ENCODE measurements at places on chromosomes 16 and 17.
A peak's percentile ranks its signal among the peaks of the same experiment; 100 is the strongest.

DNA sequence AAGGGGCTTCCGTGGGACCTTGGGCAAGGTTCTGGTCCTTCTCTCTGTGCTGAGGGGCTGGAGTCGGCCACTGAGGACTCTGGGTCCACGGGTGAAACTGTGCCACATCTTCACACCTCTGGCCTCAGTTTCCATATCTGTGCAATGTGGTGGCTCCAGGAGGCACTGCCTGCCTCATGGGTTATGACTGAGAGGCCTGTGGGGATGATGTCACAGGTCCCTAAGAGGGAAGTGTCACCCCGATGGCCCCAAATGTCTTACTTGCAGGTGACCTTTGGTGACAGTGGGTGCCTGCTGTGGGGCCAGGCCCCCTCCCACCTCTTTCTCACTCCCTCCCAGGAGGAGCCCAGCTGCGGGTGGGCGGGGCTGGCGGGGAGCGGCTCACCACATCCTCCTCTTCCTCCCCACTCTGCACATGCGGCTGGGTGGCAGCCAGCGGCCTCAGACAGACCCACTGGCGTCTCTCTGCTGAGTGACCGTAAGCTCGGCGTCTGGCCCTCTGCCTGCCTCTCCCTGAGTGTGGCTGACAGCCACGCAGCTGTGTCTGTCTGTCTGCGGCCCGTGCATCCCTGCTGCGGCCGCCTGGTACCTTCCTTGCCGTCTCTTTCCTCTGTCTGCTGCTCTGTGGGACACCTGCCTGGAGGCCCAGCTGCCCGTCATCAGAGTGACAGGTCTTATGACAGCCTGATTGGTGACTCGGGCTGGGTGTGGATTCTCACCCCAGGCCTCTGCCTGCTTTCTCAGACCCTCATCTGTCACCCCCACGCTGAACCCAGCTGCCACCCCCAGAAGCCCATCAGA lies at the start of gene IL21R:
TSS of gene IL21R (plus strand) at position 407 of the 801 bp plus-strand sequence. CDS start 27,898 bp downstream, outside the sequence.
- peak; percentile 86 for DNase-seq

GRCh38 chr16:11272484-11272883 lies 945 bp downstream of the PRM3 start:
- no peak for DNase-seq

- no peak for DNase-seq
Measured at GRCh38 chr16:28183484-28183883, 28.3 kb downstream of the XPO6 start.

- DNase-seq, result peak; percentile 37
Measured at GRCh38 chr17:4004517-4005295, 40.5 kb upstream of the ATP2A3 start.

- DNase-seq, result no peak
Measured at GRCh38 chr16:57759541-57760356, 24.2 kb downstream of the KATNB1 start.

DNA sequence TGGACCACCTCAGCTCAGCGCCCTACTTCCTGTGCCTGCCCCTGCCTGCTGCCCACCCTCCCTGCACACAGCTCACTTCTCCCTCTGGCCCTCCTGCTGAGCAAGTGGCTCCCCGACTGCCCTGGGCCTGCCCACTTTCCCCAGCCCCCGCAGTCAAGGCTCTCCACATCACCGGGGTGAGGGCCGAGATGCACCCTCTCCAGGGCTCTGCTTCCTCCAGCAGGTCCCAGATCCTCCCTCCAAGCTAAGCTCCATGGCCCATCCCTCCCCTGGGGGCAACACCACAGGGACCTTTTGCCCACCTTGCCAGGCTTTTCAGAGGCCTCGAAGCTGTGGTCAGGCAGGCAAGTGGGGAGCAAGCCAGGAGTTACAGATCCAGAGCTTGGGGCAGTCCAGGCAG lies 820.2 kb downstream of the KCNJ18 start:
- no peak for DNase-seq

DNA sequence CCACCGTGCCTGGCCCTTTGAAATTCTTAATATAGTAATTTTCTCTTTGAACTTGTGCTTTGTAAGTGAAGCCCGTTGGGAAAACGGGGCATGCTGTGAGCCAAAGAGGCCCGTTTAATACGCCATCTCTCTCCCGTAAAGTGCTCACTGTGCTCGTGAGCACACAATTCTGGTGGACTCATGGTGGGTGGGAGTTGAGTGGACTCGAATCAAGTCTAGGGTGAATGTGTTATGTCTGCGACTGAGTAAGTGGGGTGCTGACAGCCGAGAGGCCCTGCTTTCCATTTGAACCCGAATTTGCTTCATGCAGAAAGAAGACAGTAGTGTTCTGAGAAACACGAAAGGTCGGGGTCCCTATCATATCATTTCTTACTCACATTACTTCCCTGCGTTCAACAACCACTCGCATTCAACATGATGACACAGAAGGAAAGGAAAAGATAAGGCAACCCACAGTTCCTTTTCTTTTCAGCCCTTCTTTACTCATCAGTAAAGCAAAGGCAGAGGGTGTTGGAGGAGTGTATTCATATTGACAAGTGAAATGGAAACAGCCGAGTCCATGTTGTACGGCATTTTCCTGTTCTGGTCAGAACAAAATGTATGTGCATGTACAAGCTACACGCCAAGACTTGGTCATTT lies 4.8 kb upstream of the ATP2A3 start:
- no peak for DNase-seq

- DNase-seq, result no peak
Measured at GRCh38 chr17:80963812-80964543, 27.7 kb upstream of the CHMP6 start.

DNA sequence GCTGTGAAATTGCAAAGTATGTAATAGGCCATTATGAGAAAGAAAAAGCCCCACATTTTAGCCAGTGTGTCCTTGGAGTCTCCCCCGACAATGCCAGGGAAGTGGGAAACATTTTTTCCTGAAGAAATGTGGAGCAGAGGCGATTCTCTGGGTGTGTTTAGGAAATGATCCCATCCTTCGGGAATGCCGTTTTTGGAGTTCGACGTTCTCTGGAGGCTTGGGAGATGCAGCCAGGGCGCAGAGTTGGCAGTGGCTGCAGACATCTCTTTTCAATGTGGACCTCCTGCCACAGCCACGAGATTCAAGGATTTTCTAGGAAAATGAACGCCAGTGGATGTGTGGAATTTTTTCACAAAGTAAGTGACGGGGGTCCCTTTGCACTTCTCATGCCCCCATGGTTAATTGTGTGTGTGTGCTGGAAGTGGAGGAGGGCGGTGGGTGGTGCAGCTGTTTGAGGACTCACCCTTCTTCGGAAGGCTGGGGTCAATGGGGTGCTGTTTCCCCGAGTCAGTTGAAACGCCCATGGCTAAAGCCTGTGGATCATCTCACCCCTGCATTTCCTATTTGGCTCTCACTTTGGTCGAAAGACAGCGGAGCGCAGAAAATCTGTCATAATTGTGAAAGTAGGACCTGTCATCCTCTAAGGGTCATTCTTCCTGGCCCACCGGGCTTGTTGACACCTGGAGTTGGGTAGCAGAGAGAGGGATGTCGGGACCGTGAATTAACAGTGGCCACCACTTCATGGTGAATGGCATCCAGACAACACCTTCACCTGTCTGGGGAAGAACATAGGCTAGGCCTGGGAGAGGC lies 73.2 kb downstream of the CMIP start:
- DNase-seq, result no peak

DNA sequence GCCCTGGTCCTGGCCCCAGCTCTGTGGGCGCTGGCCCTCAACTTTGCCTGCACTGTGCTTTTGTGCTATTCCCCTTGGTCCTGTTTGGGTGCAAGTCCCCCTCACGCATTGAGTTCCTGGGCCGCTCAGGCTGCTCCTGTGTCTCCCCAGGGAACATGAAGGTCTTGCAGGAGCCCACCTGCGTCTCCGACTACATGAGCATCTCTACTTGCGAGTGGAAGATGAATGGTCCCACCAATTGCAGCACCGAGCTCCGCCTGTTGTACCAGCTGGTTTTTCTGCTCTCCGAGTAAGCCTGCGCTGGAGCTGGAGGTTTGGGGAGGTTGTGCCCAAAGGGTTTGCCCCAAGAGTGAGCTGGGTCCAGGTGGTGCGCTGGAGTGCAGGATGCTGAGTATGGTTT lies 28.2 kb downstream of the IL4R start:
- no peak for DNase-seq

DNA sequence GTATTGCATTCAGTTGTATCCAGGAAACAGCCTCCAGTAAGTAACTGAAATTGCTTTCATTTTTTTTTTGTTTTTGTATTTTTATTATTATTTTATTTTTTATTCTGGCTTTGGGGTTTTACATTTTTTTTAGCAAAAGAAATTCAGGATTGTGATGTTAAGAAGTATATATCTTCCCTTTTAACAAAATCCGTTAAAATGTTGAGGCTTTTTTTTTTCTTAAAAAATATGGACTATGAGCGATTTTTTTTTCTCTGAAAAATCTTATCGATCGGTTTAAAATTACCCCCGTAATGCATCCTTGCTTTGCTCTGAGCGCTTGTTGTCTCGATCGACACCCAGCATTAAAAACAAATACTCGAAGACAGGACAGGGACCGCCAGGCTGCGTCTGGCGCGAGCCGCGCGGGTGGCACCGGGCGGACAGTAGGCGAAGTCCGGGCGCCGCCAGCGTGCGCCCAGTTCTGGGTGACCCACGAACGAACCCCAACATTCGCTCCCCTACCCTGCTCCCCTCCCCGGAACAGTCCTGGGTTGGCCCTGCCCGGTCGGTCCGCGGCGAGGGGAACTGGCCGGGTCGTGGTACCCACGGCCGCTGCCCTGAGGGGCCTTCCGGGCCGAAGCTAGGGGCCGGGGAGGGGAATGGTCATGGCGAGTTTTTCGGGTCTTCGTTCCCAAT lies 482 bp downstream of the BAHCC1 start:
- no peak for DNase-seq

DNA sequence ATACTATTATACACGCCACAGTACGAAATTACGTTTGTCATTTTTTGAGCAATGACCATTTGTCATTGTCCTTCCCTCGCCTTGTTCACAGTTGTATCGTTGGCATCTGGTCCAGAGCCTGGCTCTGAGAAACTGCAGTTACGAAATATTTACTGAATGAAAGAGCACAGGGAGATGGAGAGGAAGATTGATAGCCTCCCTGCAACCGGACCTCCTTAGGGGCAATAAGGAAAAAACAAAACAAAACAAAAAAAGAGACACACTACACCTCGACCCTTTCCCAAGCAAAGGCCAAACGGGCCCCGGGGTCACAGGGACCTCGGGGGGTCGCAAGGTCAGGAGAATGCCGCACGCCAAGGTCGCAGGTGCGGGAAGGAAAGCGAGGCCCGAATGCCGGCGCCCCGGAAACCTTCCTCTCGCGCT lies 857 bp downstream of the GOT2 start:
- peak; percentile 8 for DNase-seq

DNA sequence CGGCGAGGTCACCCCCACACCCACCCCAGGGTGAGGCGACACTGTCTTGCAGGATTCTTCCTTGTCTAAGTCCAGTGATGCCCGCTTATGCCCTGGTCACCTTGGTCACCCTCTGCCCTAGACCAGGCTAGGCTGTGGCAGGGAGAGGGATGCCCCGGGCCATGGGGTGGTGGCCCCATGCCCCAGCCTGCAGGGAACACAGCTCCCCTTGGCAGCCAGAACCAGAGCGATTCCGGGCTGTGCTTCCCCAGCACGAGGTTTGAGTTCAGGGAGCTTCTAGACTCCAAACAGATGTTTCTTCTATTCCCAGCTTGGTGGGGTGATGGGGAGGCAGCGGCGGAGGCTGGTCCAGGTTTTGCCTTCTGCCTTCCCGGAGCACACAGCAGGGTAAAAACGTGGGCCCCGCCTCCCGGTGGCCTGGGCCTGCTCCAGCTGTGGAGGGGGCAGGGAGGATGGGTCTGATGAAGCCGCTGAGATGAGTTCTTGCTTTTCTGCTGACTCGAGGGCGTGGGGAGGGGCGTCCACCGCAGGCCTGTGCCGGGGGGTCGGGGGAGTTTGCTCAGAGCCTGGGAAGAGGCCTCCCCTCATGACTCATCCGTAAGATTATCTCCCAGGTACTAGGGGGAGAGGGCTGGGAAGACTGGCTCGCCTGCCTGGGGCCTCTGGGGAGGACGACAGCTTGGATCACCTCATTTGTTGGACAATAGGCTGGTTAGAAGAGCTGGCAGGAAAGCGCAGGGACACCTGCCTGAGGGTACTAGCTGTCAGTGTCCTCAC lies 15.4 kb downstream of the SMTNL2 start:
- DNase-seq, result no peak

All from stimulated activated CD4-positive, alpha-beta T cell treated with anti-CD3 and anti-CD28 coated beads, Interleukin-1b, Interleukin-23, amount 100 ng/mL, for 24 hours (primary cell).